Effector memory CD4-positive, alpha-beta T cell (primary cell): ENCODE measurements at places on chromosomes 5 and 9.

DNA sequence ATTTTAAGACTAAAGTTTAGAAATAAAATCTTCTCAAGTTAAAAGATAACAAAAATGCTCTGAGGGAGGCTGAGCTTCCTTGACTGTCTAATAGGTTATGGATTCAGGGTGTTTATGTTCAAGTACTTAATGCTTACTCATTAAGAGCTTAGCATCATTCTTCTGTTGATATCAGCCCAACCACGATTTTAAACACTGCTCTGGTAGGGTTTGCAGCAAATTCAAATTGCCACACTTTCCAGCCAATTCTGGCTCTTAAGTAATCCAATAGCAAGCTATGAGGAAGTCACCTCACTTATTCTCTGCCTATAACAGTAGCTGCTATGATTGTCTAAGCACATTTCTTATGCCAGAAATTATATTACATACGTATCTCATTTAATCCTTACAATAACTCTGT is 191.0 kb upstream of the KIF2A start:
- no peak for DNase-seq

- DNase-seq: no peak
Observed at GRCh38 chr5:73230264-73231245, 57.6 kb downstream of the TMEM174 start.

DNA sequence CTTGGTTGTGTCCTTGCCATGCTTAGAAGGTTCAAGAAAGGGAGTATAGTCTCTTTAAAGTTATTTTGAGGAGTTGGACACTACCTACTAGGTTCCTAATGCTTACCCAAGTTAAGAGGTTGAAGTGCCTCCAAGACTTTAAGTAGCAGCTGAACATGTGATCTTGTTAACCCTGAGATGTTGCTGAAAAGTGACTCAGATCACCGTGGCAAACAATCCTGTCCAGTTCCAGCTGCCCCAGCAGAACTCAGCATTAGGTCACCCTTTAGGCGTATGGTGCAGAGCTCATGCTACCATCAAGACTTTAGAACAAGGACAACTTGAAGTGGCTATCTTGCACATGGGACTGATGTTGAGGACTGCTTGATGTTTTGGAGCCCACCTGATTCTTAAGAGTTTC is 22.5 kb downstream of the ZNF462 start:
- no peak for DNase-seq

GRCh38 chr5:102731693-102732092 is 23.4 kb upstream of the PAM start:
- no peak for DNase-seq

DNA sequence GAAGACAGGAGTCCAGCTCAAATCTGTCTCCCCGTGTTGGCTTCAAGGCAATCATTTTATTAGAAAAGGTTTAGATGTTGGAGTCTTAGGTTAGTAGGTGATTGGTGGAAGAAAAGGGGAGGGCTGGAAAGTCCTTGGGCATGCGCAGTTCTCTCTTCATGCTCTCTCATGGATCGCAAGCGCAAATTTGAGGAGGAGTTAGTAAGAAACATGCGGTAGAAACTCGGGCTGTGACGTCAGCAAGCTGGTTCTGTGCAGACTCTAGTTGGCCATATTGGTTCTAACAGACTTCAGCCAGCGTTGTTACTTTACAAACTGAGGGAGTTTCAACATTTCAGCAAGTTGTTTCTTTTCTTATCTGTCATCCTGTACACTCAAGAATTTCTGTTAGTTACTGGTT is 392.2 kb downstream of the CDK5RAP2 start:
- no peak for DNase-seq

- no peak for DNase-seq
Observed at GRCh38 chr5:175821790-175822211, 49.6 kb upstream of the CPLX2 start.

- no peak for DNase-seq
Observed at GRCh38 chr9:110179734-110180133, 28.2 kb downstream of the C9orf152 start.

GRCh38 chr9:13967438-13967837 is 346.5 kb downstream of the NFIB start:
- DNase-seq: no peak
